ENCODE measurements at places on chromosomes 7 and 10.

DNA sequence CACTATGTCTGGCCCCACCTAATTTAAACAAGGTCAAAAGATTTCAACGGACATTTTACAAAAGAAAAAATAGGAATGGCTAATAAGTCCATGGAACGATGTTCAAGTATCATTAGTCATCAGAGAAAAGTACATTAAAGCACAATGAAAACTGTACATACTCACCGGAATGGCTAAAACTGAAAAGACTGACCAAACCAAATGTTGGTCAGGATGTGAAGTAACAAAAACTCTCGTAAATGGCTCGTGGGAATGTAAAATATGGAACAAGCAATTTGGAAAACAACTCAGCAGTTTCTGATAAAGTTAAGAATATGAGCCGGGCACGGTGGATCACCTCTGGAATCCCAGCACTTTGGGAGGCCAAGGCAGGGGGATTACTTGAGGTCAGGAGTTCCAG lies 65.7 kb upstream of the PARD3 start:
- no peak for DNase-seq

DNA sequence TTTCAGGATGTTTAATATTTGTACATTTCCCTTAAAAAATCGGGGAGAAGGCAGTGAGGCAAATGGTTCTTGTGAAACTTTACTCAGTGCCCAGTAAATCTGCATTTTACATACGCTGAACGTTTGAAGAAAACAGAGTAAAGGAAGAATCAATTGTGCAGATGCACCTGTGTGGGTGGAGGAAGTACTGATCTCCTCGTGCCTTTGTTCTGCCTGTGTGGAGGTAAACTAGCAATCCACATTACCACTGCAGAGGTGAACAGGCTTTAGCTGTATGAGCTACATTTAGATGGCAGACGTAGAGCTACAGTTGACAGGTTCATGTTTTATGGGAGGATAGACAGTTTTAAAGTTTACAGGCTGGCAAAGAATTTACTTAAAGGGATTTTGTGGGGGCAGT lies 62.7 kb upstream of the VIPR2 start:
- DNase-seq: no peak

DNA sequence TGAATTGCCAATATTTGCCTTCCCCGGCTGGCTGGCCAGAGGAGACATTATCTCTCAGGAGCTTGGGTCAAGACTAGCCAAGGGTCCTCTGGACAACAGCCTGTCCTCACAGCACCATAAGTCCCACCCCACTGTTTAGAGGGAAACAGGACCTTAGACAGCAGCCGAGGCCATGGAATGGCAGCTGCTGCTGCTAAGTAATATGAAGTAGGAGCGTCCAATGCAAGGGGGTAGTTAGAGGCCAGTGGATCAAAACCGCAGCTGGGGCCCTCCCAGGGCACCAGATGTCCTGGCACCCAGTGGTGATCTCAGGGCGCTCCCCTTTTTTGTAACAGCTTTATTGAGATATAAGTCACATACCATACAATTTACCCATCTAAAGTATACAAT lies 12.9 kb upstream of the KCP start:
- no peak for DNase-seq

GRCh38 chr7:148611692-148612091 lies 21.1 kb downstream of the C7orf33 start:
- no peak for DNase-seq

DNA sequence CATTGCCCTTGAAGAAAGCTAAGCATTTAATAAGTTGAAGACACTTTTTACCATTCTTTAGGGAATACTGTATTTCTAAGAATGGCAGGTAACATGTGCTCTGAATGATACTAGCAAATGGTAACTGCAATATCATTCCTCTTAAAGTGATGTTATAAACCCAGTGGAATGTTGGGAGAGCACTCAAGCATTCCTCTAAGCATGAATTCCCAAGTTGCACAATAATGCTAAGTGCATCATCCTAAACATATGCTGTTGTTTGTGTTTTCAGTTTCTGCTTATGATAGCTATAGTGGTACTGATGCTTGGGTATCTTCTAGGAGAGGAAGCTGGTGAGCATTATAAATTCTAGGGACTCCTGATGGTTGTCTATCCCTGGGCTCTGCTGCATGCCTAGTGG lies 673.9 kb downstream of the PHTF2 start:
- DNase-seq: no peak

- DNase-seq: no peak
Measured at GRCh38 chr7:22292531-22292930, 64.4 kb downstream of the RAPGEF5 start.

DNA sequence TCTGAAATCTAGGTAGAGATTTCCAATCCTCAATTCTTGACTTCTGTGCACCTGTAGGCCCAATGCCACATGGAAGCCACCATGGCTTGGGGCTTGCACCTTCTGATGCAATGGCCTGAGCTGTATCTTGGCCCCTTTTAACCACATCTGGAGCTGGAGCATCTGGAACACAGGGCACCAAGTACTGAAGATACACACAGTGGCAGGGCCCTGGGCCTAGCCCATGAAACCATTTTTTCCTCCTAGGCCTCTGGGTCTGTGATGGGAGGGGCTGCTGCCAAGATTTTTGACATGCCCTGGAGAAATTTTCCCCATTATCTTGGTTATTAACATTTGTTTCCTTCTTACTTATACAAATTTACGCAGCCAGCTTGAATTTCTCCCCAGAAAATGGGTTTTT lies 39.1 kb downstream of the GCC1 start:
- DNase-seq: no peak

GRCh38 chr7:82291931-82292330 lies 151.6 kb downstream of the CACNA2D1 start:
- DNase-seq: no peak

DNA sequence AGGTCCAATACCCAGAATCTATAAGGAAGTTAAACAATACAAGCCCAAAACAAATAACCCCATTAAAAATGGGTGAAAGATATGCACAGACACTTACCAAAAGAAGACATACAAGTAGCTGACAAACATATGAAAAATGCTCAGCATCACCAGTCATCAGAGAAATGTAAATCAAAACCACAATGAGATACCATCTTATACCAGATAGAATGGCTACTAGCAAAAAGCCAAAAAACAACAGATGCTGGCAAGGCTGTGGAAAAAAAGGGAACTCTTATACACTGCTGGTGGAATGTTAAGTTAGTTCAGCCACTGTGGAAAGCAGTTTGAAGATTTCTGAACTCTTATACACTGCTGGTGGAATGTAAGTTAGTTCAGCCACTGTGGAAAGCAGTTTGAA lies 331.1 kb downstream of the KIF20B start:
- DNase-seq: no peak

DNA sequence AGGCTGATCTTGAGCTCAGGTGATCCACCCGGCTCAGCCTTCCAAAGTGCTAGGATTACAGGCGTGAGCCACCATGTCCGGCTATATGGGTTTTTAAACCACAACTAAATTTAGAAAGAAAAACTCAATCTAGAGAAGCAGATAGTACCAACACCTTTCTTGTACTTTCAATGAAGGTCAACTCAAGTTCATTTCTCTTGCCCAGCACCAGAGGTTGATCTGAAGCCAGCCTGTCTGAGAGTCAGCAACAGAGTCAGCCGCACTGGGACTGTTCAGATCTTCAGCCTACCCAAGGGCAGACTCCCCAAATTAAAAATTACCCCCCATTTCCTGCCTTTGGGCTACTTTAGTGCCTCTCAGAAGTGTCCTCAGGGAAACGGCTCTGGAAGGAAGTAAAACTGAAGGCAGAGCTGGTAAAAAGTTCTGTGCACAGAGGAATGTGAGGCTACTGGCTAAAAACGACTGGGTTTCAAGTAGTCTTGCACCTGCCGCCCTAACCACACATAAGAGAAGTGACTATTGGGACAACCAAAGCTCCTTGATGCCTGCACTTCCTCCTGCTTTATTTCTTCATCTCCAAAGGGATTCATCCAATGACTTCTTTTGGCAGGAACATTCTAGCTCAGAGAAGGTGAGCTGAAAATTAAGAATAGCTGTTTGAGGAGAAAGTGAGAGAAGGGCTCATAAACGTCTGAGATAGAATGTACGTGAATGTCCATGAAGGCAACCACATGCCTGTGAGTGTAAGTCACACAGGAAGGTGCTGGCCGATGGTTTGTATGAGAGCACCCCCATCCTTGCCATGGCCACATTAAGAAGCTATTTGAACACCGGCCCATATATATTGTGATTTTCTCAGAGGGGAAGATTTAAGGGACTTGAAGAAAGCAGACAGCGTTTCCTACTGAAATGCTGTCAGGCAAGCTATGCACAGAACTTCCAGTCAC lies 142.4 kb upstream of the PRR15 start:
- DNase-seq: no peak

- DNase-seq: no peak
Measured at GRCh38 chr7:74311305-74311744, 22.1 kb downstream of the CLIP2 start.

GRCh38 chr10:98235846-98236245 lies 32.1 kb downstream of the LOXL4 start:
- no peak for DNase-seq

GRCh38 chr7:144885478-144885877 lies 49.6 kb upstream of the TPK1 start:
- no peak for DNase-seq

DNA sequence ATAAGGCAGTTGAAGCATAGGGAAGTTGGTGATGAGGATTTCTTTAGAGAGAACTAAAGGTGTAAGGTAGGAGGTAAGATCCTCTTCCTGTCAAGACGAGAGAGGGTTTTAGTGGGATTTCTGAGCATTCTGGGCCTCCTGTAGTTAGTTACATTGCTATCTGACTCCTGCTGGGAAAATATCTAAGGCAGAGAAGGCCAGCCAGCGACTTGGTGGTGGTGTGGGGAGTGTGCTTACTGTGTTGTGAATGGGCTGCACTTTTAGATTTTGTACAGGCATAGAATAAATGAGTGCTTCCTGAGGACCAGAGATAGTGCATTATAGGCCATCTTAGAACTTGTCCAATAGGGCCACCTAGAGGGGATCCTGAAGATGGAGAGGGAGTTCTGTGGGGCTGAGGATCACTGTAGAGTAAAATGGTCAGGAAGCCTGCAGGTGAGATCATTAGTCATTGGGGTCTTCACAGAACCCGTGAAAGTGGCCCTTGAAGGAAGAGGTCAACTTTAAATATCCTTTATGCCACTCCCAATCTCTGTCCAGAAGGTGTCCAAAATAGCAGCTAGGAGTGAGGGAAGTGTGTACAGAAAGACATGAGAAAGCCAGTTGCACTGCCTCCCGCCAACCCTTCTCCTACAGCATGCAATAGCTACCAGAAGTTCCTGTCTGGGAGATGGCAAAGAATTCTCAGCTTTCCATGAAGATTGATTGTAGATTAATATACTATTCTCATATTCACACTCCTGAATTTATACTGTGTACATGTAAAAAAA lies 266.6 kb downstream of the POLR1F start:
- no peak for DNase-seq

- no peak for DNase-seq
Measured at GRCh38 chr10:18737841-18738240, 78.6 kb downstream of the ARL5B start.

GRCh38 chr10:108204528-108205305 lies 1040.2 kb upstream of the SORCS1 start:
- no peak for DNase-seq

GRCh38 chr7:116493449-116493848 lies 6.1 kb upstream of the CAV2 start:
- no peak for DNase-seq

DNA sequence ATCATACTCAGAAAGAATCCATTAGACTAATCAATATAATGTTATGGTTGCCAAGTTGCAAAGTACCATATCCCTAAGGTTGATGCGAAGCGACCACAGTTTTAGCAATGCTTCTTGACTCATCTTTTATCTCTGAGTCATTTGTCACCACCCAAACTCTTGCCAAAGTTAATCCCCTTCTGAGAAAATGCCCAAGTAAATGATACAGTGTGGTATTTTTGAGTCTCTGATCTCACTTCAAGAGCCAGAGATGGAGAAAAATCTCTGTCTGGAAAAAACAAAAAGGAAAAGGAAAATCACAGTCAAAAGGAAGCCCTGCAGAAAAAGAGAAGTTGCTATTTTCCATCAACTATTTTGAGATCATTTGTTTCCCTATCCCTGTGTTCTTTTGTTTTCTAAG lies 26.7 kb upstream of the OTUD1 start:
- DNase-seq: no peak

- DNase-seq: no peak
Measured at GRCh38 chr10:63030536-63030935, 102.6 kb upstream of the NRBF2 start.

GRCh38 chr7:101628522-101628921 lies 574 bp downstream of the MYL10 start:
- DNase-seq: no peak

DNA sequence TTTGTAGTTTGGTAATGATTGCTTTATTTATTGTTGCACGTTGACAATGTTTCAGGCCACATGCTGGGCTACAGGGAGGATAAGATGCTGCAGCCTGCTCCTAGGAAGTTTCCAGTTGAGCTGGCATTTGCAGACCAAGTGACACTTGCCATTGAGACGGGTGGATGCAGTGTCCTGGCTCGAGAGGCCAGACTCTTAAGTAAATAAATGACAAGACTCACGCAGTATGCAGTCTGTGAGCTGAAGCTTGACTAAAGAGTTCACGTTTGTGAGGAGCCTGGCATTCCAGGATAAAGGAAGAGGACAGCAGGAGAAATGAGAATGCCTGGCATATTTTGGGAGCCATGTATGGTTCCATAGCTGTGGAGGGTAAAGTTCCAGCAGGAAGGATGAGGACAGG lies 105.8 kb downstream of the BAMBI start:
- DNase-seq: no peak

DNA sequence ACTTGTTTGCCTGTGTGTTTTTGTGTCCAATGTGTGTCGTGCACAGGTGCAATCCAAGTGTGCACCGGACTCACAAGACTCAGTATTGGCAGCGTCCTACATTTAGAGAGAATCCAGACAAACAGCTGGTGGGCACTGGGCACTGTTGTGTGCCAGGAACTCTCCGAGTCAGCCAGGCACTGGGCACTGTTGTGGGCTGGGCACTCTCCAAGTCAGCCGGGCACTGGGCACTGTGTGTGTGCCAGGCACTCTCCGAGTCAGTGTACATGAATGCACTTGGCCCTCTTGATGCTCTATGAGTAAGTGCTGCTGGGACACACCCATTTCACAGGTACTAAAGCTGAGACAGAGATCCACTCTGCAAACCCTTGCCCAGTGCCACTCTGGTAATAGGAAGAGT lies 303.5 kb downstream of the PTPRN2 start:
- no peak for DNase-seq

All from activated CD8-positive, alpha-beta memory T cell treated with anti-CD3 and anti-CD28 coated beads, Interleukin-2, amount 50 U/mL, for 4 hours (primary cell).